Neural progenitor cell (in vitro differentiated cells): ENCODE measurements at places on chromosomes 4 and X. TPM values are rescaled to one million over a fixed set of nuclear protein-coding genes. Genes with fewer than 3 reads are reported as not detected.
A peak's percentile ranks its signal among the peaks of the same experiment; 100 is the strongest.

S100G gene
- total RNA-seq: not detected in 2 replicates

DNA sequence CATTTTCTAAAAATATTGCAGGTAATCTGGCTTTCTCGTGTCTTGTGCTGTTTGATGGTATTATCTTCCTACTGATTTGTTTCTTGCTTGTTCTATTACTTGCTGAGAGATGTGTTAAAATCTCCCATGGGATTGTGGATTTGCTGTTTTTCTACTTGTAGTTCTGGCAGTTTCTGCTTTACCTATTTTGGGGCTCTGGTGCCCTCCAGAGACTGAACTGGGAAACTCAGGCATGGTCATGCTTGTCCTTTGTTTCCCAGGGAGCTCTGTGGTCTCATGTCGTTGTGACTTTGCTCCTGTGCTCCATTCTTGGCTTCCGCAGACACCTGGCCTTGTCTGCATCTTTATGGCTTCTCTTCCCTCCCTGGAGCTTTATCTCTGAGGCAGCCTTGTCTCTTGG is 39.5 kb downstream of the NSD2 start:
- no peaks in the 10 kb centered on the region for H3K36me3 ChIP-seq
- H3K4me1 ChIP-seq: peaks cover 10% of the 10 kb centered on the region
- H3K27me3 ChIP-seq: no peaks in the 10 kb centered on the region
- no peak overlapping the region for H3K4me3 ChIP-seq
- H3K27ac ChIP-seq: peak overlapping the region; percentile 26
- DNase-seq: peak; percentile 71

- peaks cover 12% of the 10 kb centered on the region for H3K4me1 ChIP-seq
- no peak overlapping the region for H3K27ac ChIP-seq
- H3K36me3 ChIP-seq: no peaks in the 10 kb centered on the region
- DNase-seq: no peak
- no peak overlapping the region for H3K4me3 ChIP-seq
These were observed 118.7 kb downstream of the TSPAN5 start for GRCh38 chr4:98539741-98540140.

DNA sequence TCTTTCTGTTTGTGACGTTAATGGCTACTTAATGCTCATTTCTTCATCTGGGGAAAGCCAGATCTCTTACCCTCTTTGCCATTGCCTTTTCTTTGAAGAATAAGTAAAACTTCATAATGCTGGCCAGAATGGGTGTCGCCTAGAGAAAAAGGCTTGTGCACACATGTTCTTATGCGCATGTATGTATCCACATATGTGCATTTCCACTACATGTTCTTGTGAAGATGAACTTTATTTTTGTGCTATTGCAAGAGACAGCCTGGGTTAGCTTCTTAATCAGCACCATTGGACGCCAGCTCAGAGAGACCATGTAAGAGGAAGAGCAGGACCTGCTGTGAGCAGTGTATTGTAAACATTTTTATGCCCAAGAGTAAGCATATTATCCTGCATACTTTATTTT is 178.7 kb downstream of the SPRY1 start:
- H3K4me3 ChIP-seq: no peak overlapping the region
- no peaks in the 10 kb centered on the region for H3K4me1 ChIP-seq
- no peaks in the 10 kb centered on the region for H3K27me3 ChIP-seq
- DNase-seq: no peak
- no peak overlapping the region for H3K27ac ChIP-seq

DNA sequence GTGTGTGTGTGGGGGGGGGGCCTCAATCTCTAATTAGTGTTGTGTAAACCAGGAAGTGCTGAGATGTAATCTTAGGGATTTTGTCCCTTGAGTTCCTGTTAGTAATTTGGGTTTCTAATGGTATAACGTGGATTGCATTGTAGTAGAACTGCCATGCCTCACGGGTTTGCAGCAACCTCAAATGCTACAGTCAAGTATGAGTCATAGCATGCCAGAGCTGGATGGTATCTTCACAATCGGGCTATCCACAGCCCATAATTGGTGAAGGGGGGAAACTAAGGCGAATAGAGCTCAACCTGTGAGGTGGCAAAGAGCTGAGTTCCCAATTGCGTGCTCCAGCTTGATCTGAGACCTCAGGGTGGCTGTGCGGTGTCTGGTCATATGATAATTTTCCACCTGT is 2.2 kb upstream of the FMR1NB start:
- H3K4me1 ChIP-seq: no peaks in the 10 kb centered on the region
- H3K27ac ChIP-seq: no peak overlapping the region
- H3K36me3 ChIP-seq: no peaks in the 10 kb centered on the region
- DNase-seq: no peak
- H3K4me3 ChIP-seq: no peak overlapping the region

DNA sequence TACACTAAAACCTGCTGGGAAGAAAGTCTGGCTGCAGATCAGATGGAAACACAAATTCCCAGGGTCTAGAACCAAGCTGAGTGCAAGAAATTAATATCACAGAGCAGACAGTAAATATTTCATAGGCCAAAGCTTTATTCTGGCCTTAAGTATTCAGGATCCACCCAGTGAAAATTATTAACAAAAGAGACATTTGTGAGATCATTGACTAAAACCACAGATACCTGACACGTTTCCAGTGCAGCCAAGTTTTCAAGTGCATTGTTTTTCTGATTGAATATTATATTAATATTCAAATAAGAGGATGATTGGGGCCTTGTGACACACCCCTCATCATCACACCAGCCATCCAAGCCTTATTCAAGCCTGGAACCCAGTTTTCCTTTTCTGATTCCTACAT is 10.3 kb downstream of the ELOVL6 start:
- H3K4me1 ChIP-seq: peaks cover 30% of the 10 kb centered on the region
- peak overlapping the region; percentile 23 for H3K27ac ChIP-seq
- H3K27me3 ChIP-seq: no peaks in the 10 kb centered on the region

- peaks cover 43% of the 10 kb centered on the region for H3K27me3 ChIP-seq
- peak overlapping the region; percentile 48 for H3K4me3 ChIP-seq
- DNase-seq: peak; percentile 87
- H3K4me1 ChIP-seq: peaks cover 4% of the 10 kb centered on the region
These were observed 158.7 kb downstream of the DCHS2 start for GRCh38 chr4:154332681-154333421.
